AML-193 (cell line): ENCODE measurements at places on chromosomes 16 and 17.

- DNase-seq = no peak
These were observed 16.0 kb upstream of the SPPL2C start for GRCh38 chr17:45828582-45829133.

GRCh38 chr16:20004931-20005330 is 68.8 kb downstream of the GPR139 start:
- DNase-seq = no peak

- peak; percentile 59 for DNase-seq
These were observed 12.0 kb upstream of the MEOX1 start for GRCh38 chr17:43673516-43674323.

GRCh38 chr17:59335685-59336084 is 4.2 kb downstream of the YPEL2 start:
- no peak for DNase-seq

- no peak for DNase-seq
These were observed 26.1 kb upstream of the ABCA8 start for GRCh38 chr17:68981288-68981687.

- no peak for DNase-seq
These were observed 46.0 kb downstream of the SLC7A5 start for GRCh38 chr16:87823181-87823929.

- DNase-seq = peak; percentile 33
These were observed 12.5 kb downstream of the SAMD14 start for GRCh38 chr17:50117202-50118051.

DNA sequence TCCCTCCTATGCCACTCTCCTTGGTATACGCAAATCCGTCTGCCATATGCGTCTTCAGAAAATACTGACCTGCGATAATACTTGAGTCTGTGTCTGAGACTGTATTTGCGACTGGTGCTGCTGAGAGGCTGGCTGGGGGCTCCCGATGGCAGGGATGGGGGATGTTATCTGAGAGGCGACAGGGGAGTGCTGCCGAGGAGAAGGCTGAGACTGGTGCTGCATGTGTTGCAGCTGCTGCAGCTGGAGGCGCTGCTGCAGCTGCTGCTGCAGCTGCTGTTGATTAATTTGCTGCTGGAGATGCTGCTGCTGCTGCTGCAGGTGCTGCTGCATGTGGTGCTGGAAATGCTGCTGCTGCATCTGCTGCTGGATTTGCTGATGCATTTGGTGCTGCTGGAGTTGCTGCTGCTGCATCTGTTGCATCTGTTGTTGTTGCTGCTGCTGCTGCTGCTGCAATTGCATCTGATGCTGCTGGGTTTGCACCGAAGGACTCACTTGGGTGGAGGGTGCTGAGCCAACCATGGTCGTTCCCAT is 107.7 kb downstream of the TOX3 start:
- DNase-seq = no peak

DNA sequence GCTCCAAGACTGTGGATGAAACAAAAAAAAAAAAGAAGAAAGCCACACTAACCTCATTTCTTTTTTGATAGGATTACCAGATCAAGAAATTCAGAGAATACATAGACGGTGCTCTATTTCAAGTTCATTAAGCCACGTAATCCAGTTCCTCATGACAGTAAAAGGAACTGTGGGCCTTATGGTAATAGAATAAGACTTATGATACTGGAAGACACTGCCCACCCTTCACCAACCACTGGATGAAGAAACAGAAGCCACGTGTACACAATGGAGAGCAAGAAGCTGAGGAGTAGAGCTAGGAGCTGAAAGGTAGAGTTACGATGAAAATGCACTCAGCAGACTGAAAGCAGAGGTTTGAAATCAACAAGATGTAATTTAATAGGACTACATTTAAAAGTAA is 11.2 kb downstream of the NCBP3 start:
- no peak for DNase-seq

DNA sequence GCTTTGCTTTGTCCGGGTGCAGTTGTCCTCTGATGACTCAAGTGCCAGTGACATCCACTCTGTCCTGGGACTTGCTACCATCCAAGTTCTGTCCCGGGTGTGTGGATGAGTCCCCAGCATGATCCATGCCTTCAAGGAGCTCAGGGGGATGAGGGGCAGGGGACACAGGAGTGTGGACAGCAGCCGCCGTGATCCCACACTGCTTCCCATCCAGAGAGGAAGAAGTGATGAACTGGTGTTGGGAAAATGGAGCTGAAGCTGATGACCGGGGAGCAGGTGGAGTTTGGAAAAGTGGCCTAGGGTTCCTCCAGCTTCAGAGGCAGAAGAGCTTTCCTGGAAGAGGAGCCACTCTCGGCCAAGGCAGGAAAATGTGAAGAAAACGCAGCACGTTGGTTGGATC is 249.6 kb upstream of the TNRC6C start:
- no peak for DNase-seq

DNA sequence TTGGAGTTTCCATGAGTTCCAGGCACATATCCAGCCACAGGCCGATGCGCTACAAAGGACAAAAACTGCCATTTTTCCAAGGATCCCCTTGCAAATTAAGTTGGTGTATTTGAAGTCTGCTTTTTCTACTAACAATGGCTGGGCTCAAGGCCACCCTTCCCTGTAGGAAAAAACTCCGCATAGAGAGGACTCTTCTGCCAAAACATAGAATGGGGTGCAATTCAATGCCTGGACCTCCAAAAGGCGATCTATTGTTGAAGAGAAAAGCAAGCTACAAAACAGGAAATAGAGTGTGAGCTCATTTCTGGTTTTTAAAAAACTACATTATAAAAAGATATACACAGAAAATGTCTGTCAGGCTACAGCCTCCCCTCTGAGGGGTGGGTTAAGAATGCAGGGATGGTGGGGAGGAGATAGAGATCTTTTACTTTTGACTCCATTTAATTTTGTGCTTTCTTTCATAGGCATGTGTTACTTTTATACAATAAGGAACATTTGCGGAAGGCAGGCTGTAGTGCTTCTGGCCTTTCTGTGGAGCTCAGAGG is 22.9 kb upstream of the PRSS54 start:
- no peak for DNase-seq

- no peak for DNase-seq
These were observed 95.9 kb downstream of the METRNL start for GRCh38 chr17:83175119-83175821.

GRCh38 chr17:56656701-56657327 is 63.3 kb downstream of the NOG start:
- DNase-seq = no peak

DNA sequence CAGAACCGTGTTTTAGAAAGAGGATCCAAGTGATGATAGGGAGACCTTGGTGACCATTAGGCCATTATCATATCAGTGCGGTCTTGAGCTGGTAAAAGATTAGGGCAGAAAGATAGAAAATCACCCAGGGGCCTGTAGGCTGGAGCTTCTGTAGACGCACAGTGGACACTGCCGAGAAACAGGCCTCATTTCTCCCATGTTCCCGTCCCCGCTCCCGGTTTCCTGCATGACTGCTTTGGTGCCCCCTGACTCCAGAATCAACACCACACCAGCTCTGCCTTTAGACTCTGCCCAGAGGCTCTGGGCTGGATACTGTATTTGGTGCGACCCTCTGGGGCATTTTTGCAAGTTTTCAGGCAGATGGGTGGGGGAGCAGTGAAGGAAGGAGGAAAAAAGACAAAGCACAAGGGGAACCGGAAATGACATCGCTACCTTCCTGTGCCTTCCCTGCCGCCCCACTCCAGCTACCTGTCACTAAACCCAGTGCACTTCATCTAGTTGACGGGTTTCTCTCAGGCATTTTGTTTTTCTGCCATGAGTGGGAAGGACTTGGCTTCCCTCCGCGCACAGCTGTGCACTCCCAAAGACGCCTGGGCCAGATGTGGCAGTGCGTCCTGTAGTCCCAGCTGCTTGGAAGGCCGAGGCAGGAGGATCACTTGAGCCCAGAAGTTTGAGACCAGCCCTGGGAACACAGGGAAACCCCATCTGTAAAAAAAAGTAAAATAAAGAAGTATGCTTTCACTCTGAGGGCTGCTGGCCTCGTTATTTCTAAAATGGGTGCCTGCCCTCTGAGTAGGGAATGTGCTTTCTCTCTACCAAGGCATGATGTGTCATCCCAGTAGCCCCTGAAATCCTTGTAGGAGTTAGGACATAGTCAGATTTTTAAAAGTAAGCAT is 214.1 kb downstream of the RPTOR start:
- no peak for DNase-seq

- no peak for DNase-seq
These were observed 98.5 kb downstream of the SOX9 start for GRCh38 chr17:72219137-72219823.

DNA sequence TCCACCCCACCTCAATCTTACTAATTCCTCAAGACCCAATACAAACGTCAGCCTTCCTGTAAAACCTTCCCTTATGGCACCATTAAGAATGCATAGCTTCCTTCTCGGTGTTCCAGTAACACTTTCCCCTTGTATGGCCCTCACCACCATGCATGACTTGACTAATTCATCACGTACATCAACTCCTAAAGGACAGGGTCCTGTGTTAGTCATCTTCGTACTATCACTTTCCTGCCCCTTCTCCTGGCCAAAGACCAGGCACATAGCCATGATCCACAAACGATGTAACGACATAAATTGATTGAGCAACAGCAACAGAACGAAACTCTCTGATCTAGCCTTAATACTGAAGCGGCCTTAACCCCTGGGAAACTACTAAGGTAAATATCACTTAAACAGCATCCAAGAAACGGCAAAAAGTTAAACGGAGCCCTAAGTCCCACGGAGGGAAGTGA is 612 bp downstream of the PSMD12 start:
- DNase-seq = peak; percentile 76

GRCh38 chr17:4721203-4722135 is 9.8 kb upstream of the MED11 start:
- no peak for DNase-seq

- DNase-seq = no peak
These were observed 658 bp downstream of the CACNG4 start for GRCh38 chr17:66964930-66965800.

DNA sequence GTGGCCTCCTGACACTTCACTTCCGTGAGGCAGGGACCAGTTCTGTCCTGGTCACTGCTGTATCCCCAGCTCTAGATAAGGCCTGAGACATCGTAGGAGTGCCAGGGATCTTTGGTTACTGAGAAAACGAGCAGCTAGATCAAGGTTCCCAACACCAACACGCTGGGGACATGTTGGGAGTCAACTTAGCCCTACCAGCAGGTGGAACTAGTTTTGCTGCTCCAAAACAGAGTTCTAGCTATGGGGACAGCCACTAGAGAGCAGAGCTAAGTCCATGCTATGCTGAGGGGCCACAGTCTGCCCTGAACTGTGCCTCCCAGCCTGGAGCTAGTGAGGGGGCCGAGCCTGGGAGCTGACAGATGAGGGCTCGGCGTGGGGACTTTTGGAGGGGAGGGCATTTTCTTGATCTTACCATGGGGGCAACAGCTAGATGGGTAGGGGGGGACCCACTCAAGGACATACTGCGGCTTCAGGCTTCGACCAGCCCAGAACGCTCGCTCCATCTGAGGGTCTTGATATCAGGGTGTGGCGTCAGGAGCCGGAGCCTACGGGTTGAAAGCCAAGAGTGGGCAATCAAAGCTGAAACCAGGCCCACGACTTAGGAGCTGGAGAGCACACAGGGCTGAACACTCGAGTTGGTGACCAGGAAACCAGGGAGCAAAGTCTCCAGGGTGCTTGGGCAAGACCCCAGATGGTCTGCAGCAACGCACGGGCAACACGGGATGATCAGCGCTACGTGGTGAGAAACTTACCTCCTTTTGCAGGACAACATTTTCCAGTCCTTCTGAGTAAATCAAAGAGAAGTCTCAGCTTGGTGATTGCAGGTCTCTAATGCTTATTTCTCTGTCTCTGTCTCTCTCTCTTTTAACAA is 13.4 kb downstream of the SNX20 start:
- DNase-seq = no peak

GRCh38 chr16:48215738-48216137 is 28.4 kb upstream of the LONP2 start:
- no peak for DNase-seq

GRCh38 chr16:28527985-28528384 is 10.8 kb downstream of the NUPR1 start:
- DNase-seq = no peak

GRCh38 chr17:44785921-44786320 is 27.1 kb downstream of the ADAM11 start:
- no peak for DNase-seq

DNA sequence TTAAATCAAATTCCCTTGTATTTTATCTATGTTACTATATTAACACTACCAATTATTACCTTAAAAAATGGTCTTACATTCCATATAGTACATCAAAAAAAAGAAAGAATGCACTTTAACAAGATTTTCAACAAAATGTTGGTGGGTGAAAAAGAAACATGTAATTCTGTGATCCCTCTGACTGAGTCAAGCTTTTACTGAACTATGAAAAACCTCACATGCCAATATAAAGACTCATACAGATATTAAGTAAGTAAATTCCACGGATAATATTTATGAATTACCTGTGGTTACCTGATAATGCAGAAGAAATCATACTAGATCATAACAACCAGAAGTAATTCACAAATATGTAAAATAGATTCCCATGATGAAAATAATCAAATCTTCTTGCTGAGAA is 12.4 kb downstream of the COIL start:
- no peak for DNase-seq

- DNase-seq = no peak
These were observed 80.0 kb upstream of the CDH5 start for GRCh38 chr16:66286527-66286926.

- no peak for DNase-seq
These were observed 87.0 kb upstream of the RPRML start for GRCh38 chr17:47066095-47066494.

DNA sequence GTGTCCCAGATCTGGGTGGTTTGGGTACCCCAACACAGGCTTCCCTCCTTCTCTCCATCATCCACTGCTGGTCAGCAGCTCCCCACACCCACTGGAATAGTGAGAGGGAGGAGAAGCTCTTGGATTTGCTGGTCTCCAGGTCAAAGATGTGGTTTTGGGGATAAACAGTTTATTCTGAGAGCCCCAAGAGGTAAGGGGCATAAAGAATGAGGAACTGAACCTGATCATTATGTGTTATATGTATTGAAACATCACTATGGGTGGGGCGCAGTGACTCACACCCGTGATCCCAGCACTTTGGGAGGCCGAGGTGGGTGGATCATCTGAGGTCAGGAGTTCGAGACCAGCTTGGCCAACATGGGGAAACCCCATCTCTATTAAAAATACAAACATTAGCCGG is 3.9 kb downstream of the DPEP2 start:
- DNase-seq = no peak

- no peak for DNase-seq
These were observed 38.2 kb downstream of the PLCG2 start for GRCh38 chr16:81817296-81817695.

DNA sequence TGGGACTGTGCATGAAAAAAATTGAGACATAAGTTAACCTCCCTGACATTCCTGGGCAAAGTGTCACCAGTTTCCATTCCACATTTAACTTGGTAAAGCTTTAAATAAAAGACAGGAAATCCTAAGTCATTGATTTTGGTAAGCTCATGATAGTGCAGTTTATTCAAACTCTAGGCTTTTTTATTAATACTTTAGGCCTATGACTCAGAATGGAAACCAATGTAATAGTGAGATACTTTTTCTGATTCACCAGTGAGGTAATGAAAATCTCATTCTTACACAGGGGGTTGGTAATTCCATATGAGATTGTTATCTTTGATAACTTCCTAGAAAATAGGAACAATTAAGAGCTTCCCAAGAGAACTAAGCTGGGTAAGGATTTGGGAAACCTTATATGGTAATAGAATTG is 91.1 kb downstream of the NLK start:
- no peak for DNase-seq

- no peak for DNase-seq
These were observed 18.8 kb downstream of the POLR2A start for GRCh38 chr17:7502987-7503386.

GRCh38 chr16:89395150-89396142 is 94.9 kb downstream of the ANKRD11 start:
- no peak for DNase-seq
